ENCODE measurements at places on chromosomes 12 and 14. TPM values are rescaled to one million over a fixed set of nuclear protein-coding genes. Genes with fewer than 3 reads are reported as not detected.

HAL gene
- 0.23 TPM for total RNA-seq

IKZF4 gene
- 18.2 TPM for total RNA-seq

CPNE6 gene
- total RNA-seq, result 0.14 TPM

COX8C gene
- not detected for total RNA-seq

GON7 gene
- 17.3 TPM for total RNA-seq

DNA sequence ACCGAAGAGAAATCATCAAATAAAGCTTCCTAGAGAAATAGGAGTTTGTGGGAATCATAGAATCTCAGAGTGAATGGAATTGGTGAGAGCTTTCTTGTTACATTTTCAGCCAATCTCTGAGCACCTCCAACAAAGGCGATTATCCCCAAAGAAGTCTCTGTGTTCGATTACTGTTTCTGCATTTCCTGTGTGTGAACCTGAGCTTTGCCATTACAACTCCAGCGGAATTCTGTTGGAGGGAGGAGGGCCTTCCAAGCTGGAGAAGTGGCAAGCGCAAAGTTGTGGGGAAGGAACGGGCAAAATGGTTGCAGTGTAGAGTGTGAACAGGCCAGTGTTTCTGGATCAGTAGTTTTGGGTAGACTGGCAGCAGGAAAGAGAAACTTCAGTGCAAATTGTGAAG lies 23.1 kb downstream of the TMEM117 start:
- H3K27me3 ChIP-seq, result no peaks in the 10 kb centered on the region
- H3K36me3 ChIP-seq, result no peaks in the 10 kb centered on the region
- H3K4me1 ChIP-seq, result no peaks in the 10 kb centered on the region
- no peak for DNase-seq
- no peak overlapping the region for H3K4me3 ChIP-seq

- no peaks in the 10 kb centered on the region for H3K4me1 ChIP-seq
- DNase-seq, result no peak
- no peak overlapping the region for H3K27ac ChIP-seq
- peaks cover 4% of the 10 kb centered on the region for H3K36me3 ChIP-seq
- no peaks in the 10 kb centered on the region for H3K27me3 ChIP-seq
These were observed 950.1 kb downstream of the VRK1 start for GRCh38 chr14:97747316-97747715.

- no peaks in the 10 kb centered on the region for H3K27me3 ChIP-seq
- DNase-seq, result no peak
- H3K36me3 ChIP-seq, result no peaks in the 10 kb centered on the region
- H3K4me3 ChIP-seq, result no peak overlapping the region
- H3K27ac ChIP-seq, result no peak overlapping the region
- H3K4me1 ChIP-seq, result peaks cover 6% of the 10 kb centered on the region
These were observed 34.0 kb downstream of the ALG10B start for GRCh38 chr12:38350342-38351174.

DNA sequence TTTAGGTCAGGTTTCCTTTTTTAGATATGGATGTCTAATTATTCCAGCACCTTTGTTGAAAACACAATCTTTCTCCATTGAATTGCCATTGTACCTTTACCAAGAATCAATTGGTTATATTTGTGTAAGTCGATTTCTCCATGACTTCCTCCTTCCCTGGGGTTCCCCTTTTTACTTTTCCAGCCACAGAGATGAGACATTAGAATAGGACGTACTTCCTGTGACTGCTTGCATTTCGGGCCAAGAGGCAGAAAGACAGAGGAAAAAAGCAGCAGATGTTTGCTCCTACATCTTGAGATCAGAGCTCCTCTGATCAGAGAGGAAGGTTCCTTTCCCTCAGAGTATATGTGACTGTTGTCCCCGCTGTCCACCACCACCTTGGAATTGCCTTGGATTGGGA lies 453.7 kb upstream of the RGS6 start:
- H3K27ac ChIP-seq, result peak overlapping the region; percentile 2
- peak overlapping the region; percentile 49 for H3K4me3 ChIP-seq
- peaks cover 2% of the 10 kb centered on the region for H3K36me3 ChIP-seq

DNA sequence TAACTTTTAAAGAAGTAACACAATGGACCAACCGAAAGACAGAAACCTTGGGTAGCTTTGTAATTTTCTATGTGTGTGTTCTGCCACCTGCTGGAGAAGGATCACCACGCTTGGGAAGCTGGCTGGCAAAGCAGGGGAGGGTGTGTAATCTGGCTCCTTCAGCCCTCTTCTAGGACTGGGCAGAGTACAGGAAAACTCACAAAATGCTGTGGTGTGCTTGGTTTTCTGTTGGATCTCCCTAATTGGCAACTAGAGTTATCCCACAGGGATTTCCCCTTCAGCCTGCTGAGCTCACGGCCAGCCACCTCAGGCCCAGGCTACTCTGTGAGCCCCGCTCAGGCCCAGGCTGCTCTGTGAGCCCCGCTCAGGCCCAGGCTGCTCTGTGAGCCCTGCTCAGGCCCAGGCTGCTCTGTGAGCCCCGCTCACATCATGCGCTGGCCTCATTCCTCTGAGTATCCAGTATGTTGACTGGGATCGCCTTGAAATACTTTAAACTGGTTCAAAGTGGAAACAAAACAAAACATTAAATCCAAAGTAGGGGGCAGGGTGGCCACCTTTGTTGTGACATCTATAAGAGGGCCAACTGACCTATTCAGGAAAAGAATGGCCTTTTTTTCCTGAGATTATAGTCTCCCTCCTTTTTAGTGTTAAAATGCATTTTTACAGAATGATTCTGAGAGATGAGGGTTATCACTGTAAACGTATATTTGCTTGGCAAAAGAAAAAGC lies 52.0 kb upstream of the RNU6-8 start:
- H3K4me3 ChIP-seq, result no peak overlapping the region
- peak; percentile 36 for DNase-seq
- no peak overlapping the region for H3K27ac ChIP-seq
- H3K27me3 ChIP-seq, result no peaks in the 10 kb centered on the region

GRCh38 chr12:24015833-24016160 lies 66.3 kb upstream of the SOX5 start:
- H3K27me3 ChIP-seq, result no peaks in the 10 kb centered on the region
- no peaks in the 10 kb centered on the region for H3K36me3 ChIP-seq
- H3K27ac ChIP-seq, result no peak overlapping the region
- no peak overlapping the region for H3K4me3 ChIP-seq
- DNase-seq, result no peak

- H3K27me3 ChIP-seq, result peaks cover 3% of the 10 kb centered on the region
- no peaks in the 10 kb centered on the region for H3K36me3 ChIP-seq
- H3K27ac ChIP-seq, result no peak overlapping the region
- H3K4me1 ChIP-seq, result peaks cover 7% of the 10 kb centered on the region
- no peak overlapping the region for H3K4me3 ChIP-seq
- DNase-seq, result no peak
These were observed 4.0 kb upstream of the AQP2 start for GRCh38 chr12:49946497-49946896.

- no peak overlapping the region for H3K4me3 ChIP-seq
- H3K27ac ChIP-seq, result no peak overlapping the region
- no peaks in the 10 kb centered on the region for H3K36me3 ChIP-seq
- no peak for DNase-seq
- no peaks in the 10 kb centered on the region for H3K27me3 ChIP-seq
- no peaks in the 10 kb centered on the region for H3K4me1 ChIP-seq
These were observed 266.1 kb upstream of the LRIG3 start for GRCh38 chr12:59186451-59186850.

GRCh38 chr12:32139064-32139421 lies 32.4 kb downstream of the BICD1 start:
- peak overlapping the region; percentile 78 for H3K4me3 ChIP-seq
- peak overlapping the region; percentile 78 for H3K27ac ChIP-seq
- H3K4me1 ChIP-seq, result peaks cover 25% of the 10 kb centered on the region
- H3K36me3 ChIP-seq, result peaks cover 1% of the 10 kb centered on the region

- peaks cover 29% of the 10 kb centered on the region for H3K4me1 ChIP-seq
- H3K27ac ChIP-seq, result peak overlapping the region; percentile 92
These were observed 42.6 kb upstream of the FOXJ2 start for GRCh38 chr12:7989827-7990491.

DNA sequence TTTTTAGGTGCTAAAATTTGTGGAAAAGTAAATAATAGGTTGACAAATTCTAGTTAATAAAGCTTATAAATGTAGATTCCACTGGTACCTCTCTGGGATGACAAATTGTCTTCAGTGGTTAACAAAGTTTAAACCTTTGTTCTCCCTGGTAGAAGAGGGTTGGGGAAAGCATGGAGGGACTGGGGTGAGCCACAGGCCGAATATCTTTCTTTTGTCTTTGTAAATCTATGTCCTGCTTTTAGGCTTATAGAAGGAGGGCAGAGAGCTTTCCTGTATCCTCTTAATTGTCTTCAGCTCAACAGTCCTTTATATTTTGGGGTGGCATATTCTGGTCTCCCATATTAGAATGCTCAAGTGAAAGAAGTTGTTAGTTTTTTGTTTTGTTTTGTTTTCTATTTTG lies 142.2 kb upstream of the CNOT2 start:
- no peak overlapping the region for H3K27ac ChIP-seq
- DNase-seq, result no peak
- H3K36me3 ChIP-seq, result no peaks in the 10 kb centered on the region
- no peaks in the 10 kb centered on the region for H3K4me1 ChIP-seq
- H3K27me3 ChIP-seq, result peaks cover 5% of the 10 kb centered on the region
- no peak overlapping the region for H3K4me3 ChIP-seq

DNA sequence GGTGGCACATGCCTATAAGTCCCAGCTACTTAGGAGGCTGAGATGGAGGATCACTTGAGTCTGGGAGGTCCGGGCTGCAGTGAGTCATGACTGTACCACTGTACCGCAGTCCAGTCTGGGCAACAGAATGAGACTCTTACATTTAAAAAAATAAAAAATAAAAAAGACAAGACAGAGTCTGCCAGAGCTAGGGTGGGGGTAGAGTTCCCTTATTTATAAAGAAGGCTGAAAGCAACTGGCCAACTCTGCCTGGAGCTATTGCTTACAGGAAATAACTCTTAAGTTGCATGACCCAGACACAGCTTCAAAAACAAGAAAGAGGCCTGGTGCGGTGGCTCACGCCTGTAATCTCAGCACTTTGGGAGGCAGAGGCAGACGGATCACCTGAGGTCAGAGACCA lies 31.5 kb downstream of the NUMB start:
- H3K4me3 ChIP-seq, result no peak overlapping the region
- H3K27ac ChIP-seq, result no peak overlapping the region
- no peaks in the 10 kb centered on the region for H3K27me3 ChIP-seq
- DNase-seq, result no peak
- H3K36me3 ChIP-seq, result peaks cover 5% of the 10 kb centered on the region

GRCh38 chr12:51482929-51483697 lies 58.5 kb downstream of the SLC4A8 start:
- peaks cover 32% of the 10 kb centered on the region for H3K4me1 ChIP-seq
- H3K27me3 ChIP-seq, result no peaks in the 10 kb centered on the region
- peak overlapping the region; percentile 79 for H3K4me3 ChIP-seq
- peak overlapping the region; percentile 90 for H3K27ac ChIP-seq
- DNase-seq, result peak; percentile 48

DNA sequence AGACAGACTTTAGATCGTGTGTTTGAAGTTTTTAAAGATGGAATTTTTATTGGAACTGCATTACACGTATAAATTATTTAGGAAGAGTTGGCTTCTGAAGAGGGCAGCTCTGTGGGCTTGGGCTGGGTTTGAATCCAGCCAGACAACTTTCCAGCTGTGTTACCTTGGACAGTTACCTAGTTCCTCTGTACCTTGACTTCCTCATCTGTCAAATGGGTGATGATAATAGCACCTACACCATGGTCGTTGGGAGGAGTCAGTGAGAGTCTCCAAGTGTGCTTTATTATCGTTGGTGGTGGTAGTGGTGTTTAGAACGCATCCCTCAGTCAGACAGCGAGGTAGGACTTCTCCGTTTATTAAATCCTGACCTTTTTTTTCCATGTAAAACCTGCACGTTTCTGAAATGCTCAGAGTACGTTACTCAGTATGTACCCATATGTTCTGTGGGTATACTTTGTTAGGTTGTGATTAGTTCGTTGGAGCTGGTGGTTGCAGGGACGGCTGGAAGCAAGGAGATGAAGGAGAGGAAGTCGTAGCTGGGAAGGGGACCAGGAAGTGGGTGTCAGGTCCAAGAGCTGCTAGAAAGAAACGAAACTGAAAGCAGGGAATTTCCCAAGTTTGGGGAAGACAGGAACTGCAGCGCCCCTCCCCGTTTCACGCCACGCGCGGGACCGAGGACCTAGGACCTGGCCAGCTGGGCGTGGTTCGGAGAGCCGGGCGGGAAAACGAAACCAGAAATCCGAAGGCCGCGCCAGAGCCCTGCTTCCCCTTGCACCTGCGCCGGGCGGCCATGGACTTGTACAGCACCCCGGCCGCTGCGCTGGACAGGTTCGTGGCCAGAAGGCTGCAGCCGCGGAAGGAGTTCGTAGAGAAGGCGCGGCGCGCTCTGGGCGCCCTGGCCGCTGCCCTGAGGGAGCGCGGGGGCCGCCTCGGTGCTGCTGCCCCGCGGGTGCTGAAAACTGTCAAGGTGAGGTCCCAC lies at the start of gene OAS3:
OAS3 (plus strand) TSS at position 734 of the 979 bp plus-strand sequence; CDS start at position 791, 57 bp downstream.
- peaks cover 32% of the 10 kb centered on the region for H3K36me3 ChIP-seq
- peak; percentile 79 for DNase-seq
- H3K4me3 ChIP-seq, result peak within 1 kb of the TSS; percentile 85
- H3K4me1 ChIP-seq, result peaks cover 43% of the 10 kb centered on the region
- no peaks in the 10 kb centered on the region for H3K27me3 ChIP-seq

GRCh38 chr14:34029921-34030334 lies 79.1 kb upstream of the EGLN3 start:
- no peak overlapping the region for H3K27ac ChIP-seq
- H3K27me3 ChIP-seq, result peaks cover 2% of the 10 kb centered on the region
- no peak overlapping the region for H3K4me3 ChIP-seq
- peaks cover 6% of the 10 kb centered on the region for H3K36me3 ChIP-seq
- H3K4me1 ChIP-seq, result peaks cover 3% of the 10 kb centered on the region

DNA sequence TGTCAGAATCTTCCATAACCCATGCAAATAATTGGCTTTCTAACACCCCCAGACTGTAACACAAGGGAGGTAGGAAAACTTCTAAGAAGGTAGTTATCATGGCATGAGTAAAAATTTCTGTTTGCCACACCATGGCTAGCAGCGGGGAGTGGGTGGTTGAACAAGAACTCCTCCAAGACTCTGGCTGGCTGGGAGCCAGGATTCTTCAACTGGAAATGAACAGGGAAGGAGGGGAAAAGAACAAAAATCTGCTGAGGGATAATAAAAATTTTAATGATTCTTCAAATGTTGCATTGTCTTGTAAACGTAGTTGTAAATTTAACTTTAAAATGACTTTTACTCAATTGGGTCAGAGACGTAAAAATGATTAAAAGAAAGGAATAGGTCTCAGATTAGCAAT lies 78.9 kb downstream of the AKAP6 start:
- no peak for DNase-seq
- H3K4me1 ChIP-seq, result no peaks in the 10 kb centered on the region
- H3K27me3 ChIP-seq, result peaks cover 2% of the 10 kb centered on the region
- no peak overlapping the region for H3K4me3 ChIP-seq
- H3K36me3 ChIP-seq, result no peaks in the 10 kb centered on the region

Measured in activated naive CD8-positive, alpha-beta T cell treated with anti-CD3 and anti-CD28 coated beads, Interleukin-2, amount 10 ng/mL, durations not matched to agents 7 days and 5 days (primary cell).